ENCODE measurements at places on chromosomes 6 and 20.

- no peak for DNase-seq
These were observed 139.1 kb downstream of the SCML4 start for GRCh38 chr6:107684996-107685395.

DNA sequence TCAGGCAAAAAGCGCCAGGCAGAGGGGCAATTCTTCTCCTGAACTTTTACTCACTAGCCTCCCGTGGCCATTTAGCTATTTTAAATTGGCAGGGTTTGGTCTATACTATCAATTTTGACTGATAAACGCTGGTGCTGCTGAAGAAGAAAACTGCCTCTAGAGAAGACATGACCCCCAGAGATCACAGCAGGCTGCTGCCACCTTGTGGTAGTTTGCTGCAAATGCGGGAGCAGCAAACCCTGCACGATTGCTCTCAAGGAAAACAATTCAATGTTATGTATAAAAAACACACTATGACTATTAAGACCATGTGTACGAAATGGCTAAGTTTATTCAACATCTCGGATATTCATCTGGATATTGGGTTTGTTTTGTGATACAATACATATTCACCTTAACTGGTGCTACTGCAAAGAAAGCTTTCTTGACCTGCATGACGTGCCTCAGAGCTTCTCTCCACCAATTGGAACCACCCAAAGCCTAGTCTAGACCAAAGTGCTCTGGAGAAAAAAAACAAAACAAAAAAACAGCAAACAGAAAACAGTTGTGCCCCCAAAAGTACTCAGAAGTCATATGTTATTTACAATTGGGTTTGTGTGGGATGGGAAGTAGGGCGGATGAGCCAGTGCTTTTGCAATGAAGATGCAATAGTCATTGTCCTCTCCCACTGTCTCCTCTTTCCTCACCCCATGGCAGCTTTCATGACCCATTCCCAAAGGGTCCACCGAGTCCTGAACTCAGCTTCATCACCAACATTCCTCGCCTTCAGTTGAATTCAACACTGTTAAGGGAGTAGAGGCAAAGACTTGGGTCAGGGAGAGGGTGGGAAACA lies 19.6 kb upstream of the IL17F start:
- peak; percentile 74 for DNase-seq

GRCh38 chr6:56749632-56750151 lies 107.0 kb upstream of the DST start:
- no peak for DNase-seq

GRCh38 chr6:137218473-137218916 lies 690 bp downstream of the IFNGR1 start:
- peak; percentile 70 for DNase-seq

- DNase-seq: no peak
These were observed 5.1 kb downstream of the VPS16 start for GRCh38 chr20:2845607-2846006.

DNA sequence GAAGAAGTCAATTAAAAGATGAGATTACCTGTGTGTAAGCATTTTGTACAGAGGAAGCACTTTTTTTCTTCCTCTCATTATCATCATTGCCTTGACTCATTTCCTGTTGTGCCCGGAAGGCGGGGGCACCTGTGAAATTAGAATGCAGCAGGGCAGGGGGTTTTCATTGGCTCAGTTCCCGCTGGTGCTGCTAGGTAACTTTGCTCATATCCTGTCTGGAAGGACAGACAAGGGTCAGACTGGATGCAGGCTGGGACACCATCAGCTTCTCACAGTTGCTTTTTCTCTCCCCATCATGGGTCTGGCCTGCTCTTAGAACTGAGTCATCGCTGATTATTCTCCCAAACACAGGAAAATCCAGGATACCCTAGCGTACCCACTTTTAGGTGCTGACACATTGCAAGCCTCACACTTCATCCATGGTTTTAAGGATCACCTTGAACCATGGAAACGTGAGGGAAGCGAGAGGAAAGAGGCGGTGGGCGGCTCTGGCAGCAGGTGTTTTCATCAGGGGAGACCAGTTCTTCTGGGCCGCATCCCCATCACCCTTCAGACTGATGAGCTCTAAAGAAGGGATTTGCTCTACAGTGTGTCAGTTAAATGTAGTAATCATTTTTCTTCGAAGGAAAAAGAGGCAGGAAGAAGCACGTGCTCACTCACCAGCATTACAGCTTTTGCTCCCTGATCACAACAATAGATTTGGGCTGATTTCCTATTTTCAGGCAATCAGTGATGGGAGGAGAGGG lies 195.7 kb upstream of the SASH1 start:
- DNase-seq: peak; percentile 58

- DNase-seq: no peak
These were observed 16.2 kb upstream of the BLCAP start for GRCh38 chr20:37543828-37544227.

DNA sequence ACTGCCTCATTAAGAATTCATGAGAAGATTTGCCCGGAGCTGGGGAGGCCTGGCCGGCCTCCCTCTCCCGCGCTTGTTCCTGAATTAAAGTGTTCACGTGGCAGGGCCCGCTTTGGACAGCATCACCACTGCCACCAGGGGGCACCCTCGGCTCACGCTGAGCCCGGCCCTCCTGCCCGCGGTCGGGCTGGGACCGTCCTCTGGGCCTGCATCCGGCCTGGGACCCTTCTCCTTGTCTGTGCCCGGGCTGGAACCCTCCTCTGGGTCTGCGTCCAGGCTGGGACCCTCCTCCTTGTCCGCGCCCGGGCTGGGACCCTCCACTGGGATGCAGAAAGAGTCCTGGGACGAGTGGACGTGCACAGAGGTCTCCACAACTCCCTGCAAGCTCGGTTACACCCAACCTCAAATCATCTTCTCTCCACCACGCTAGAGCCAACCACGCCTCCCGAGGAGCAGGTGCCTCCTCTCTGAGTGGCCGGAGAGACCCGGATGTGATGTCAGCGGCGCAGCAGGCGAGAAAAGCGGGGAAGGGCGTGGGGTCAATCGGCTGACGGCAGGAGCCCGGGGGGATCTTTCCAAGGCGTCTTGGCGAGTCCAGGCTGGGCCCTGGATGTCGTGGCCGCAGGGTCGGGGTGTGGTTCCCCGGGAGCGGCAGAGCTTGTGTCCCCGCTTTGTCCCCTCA lies 50.9 kb upstream of the DACT2 start:
- DNase-seq: peak; percentile 33

Measured in CD4-positive, alpha-beta T cell treated with Interleukin-21 for 1 hour (primary cell).